ENCODE measurements at places on chromosomes 12 and 14.

DNA sequence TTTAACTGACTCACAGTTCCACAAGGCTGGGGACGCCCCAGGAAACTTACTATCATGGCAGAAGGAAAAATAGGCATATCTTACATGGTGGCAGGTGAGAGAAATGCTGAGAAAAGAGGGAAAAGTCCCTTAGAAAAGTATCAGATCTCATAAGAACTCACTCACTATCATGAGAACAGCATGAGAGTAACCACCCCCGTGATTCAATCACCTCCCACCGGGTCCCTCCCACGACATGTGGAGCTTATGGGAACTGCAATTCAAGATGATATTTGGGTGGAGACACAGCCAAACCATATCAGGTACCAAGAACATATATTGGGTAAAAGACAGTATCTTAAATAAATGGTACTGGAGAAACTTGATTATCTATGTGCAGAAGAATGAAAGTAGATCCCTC lies 100.3 kb upstream of the FAR2 start:
- DNase-seq = no peak

DNA sequence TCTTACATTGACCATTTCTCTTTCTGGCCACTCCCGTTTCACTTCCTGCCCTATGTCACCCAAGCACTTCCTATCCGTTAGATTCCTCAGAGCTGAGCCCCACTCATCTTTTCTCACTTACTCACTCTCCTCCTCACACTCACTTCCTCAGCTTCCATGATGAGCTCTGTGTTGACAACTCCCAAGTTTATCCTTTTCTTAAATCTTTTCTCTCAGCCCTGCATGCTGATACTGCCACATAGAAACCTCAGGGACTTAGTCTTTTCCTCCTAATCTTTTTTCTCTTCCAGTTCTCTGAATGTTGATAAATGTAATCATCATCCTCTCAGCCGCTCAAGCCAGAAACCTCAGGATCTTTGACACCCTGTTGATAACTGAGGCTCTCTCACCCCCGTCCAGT lies 99.6 kb downstream of the ANO6 start:
- no peak for DNase-seq

- DNase-seq = no peak
These were observed 238.5 kb downstream of the CACNA1C start for GRCh38 chr12:2291182-2291832.

DNA sequence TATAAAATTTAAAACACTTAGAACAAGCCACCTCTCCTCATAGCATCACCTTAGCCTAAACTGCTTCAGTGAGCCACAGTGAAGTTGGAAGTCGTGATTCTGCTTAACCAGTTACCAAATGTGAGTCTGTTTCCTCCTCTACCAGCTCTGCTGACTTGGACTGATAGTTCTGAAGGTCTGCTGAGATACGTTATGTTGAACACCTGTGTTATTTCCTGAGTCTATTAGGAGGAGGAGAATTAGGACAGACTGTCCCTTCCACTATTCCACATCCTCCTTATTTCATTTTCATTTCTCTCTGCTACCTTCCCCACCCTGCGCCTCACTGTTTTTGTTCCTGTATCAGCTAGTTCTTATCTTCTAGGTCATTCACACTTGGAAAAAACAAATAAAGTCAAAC lies 2.4 kb downstream of the SLC2A14 start:
- DNase-seq = no peak

DNA sequence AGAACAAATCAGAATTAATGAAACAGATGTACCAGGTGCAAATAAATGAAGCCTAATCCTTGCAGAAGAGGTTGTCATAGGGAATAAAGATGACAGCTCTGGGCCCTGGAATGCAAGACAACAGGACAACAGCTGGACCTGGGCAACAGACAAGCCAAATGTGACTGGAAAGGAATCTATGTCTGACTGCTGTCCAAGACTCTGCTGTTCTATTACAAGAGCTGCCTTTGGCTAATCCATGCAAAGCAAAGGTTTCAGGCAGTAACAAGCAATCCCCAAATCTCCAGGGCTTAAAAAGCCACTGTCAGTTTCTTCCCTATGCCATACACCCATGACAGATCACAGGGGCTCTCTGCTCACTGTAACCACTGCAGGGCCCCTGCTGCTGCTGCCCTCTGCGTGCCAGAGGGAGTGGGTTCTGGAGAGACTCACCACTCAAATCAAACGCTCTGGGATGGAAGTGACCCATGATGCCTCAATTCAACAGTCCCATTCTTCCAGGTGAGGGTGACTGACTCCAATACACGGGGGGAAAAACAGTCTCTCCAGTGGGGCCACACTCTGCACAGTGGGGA lies 218.9 kb upstream of the SFSWAP start:
- DNase-seq = no peak

DNA sequence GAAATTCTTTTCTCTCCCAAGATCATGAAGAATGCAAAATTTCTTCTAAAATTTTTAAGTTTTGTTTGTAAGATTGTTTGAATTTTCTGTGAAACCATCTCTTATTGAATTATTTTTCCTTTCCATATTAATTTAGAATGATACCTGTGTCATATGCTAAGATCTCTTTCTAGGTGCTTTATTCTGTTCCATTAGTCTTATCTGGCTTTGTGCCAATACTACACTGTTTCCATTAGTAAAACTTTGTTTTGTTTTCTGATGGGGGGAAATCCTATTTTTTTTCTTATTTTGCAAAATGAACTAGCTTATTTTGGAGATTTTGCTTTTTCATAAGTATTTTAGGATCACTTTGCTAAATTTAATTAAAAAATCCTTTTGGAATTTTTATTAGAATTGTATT lies 193.9 kb downstream of the FUT8 start:
- no peak for DNase-seq

DNA sequence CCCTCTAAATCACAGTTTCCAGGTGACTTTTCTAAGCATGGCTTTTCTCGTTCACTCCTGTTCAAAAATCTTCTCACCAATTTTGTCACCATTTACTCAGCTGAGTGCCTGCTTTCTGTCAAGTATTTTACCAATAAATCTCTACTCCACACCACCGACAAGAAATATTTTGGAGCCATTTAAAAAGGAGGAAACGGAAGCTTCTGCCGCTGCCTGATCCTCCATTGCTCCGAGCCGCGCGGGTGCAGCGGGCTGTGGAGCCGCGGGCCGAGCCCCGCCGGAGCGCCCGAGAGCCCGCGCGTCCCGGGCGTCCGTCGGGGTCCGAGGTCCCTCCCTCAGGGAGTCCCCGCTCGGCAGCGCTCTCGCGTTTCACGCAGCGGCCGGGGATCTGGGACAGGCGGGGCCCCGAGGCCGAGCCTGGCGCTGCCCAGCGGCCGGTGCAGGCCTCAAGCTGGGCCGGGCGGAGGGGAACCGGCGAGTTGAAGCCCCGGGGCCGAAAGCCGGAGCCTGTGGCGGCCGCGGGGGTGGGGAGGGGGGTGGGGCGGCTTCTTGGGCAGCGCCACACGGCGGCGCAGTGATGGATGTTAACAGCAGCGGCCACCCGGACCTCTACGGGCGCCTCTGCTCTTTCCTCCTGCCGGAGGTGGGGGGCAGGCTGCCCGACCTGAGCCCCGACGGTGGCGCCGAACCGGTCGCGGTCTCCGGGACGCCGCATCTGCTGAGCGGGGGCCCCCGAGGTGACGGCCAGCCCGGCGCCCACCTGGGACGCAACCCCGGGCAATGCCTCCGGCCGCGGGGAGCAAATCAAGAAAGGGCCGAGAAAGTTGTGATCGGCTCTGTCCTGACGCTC lies 1.1 kb upstream of the HEBP1 start:
- no peak for DNase-seq

DNA sequence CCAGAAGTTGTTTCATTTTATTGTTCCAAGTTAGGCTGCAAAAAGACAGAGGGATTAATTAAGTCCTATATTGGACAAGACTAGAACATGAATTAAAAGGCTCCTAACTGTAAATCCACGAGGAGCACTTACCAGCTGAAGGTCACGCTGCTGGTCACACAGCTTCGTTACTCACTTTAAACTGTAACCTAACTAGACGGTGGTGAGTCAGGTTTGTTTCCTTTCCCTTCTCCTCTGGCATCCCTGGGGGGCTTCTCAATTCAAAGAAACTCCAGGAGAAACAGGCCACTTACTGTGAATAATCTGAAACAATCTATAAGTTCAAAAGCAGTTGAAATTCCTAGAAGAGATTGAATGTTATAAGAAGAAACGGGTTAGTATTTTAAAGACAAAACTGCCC lies 331.4 kb downstream of the BCAT1 start:
- DNase-seq = no peak

- DNase-seq = peak; percentile 89
These were observed 124.2 kb downstream of the HMGA2 start for GRCh38 chr12:65948320-65949008.

DNA sequence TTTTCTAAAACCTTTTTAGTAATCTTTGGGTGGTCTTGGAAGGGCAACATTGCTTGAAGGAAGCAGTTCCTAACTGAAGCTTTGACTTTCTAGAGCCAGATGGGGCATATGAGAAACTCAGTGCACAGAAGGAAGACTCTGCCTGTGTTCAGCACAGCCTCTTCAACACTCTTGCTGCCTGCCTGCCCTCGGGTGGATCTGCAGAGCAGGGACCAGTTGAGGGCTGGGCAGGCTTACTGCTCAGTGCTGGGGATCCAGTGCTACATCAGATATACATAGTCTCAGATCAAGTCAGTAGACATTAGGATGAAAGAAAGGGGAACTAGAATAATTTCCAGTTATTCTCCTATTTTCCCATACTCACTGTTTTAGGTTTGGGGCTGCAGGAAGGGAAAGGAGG lies 29.5 kb upstream of the TMX1 start:
- DNase-seq = no peak

- no peak for DNase-seq
These were observed 55.3 kb upstream of the AMN1 start for GRCh38 chr12:31783996-31784645.

DNA sequence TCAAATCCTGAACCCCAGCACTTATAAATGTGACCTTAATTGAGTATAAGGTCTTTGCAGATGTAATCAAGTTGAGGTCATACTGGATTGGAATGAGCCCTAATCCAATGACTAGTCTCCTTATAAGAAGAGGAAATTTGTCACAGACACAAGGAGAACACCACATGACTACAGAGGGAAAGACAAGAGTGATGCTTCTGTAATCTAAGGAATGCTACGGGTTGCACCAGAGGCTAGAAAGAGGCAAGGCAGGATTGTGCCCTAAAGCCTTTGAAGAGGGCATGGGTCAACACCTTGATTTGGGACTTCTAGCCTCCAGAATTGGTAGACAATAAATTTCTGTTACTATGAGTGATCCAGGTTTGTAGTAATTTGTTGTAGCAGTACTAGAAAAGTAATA lies 135.0 kb downstream of the FOXG1 start:
- no peak for DNase-seq

DNA sequence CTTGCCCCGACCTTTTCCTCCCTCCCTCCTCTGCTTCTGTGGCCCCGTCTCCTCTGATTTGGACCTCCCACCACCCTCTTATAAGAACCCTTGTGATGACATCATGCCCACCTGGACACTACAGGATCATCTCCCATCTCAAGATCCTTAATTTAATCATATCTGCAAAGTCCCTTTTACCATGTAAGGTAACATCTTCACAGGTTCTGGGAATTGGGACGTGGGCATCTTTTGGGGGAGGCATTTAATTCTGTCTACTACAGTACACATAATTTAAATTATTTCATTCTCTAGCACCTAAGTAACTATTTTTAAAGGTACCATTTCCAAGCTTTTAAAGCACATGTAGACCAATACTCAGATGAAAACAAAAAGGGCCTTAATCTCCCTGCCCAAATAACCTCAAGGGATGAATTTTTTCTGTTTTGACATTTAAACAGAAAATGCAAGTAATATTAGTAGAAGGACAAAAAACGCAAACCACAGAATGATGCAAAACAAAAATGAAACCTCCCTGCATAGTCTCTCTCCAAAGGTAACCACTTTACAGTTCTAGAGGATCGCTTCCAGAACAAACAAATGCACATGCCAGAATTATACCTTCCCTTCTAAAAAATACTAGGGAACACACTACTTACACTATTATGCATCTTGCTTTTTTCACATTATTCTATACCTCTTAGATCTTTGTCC lies 222.1 kb downstream of the AACS start:
- no peak for DNase-seq

- no peak for DNase-seq
These were observed 198.8 kb upstream of the TMEM132C start for GRCh38 chr12:128068211-128068610.

- peak; percentile 83 for DNase-seq
These were observed 455.0 kb upstream of the TMEM132C start for GRCh38 chr12:127811988-127812387.

DNA sequence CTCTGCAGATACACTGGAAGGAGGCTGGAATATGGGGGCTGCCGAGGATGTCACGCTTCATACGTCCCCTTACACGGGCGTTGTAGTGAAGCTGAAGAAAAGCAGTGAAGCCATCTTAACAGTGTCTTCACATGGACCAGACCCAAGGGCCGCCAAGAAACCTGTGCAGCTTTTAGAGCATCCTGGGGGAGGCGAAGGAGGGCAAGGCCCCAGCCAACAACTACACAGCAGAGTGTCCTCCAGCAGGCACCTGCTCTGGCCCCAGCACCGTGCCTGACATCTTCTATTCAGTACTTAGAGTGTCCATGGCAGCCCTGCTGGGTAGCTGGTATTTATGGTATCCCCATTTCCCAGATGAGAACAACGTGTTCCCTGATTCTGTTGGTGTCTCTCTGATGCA lies 48.9 kb upstream of the RIN3 start:
- no peak for DNase-seq

DNA sequence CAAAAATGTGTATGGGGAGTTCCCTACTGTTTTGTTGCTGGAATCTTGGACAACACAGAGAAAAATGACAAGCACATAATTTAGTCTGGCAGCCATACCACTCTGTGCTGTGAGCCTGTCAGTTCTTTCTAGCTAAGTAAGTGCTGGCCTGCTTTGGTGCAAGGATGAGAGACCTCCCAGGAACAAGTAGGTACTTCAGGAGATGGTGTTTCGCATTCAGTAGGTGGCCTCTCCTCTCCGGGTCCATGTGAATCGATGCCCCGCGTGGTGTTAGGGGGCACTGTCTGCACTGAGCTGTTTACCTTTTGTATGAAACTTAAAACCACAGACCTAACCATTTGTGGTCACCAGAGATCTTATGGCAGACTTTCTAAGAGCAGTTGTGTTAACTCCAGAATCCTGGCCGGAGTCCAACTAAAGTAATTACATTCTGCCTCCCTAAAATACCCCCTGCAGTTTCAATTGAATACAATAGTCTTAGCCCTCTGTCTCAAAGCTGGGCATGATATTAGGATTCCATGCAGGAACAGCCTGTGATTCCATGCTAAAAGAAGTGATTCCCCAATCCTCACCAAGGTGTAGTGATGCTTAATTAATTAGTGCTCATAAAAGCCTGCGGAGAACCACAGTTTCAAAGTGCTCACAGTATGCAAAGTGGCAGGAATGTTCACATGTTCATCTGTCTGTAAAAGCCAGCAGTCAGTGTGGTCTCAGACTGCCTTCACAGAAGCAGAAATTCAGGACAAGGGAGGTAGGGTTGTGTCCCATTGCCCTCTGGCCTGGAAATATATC lies 64.2 kb downstream of the LLPH start:
- DNase-seq = peak; percentile 61

DNA sequence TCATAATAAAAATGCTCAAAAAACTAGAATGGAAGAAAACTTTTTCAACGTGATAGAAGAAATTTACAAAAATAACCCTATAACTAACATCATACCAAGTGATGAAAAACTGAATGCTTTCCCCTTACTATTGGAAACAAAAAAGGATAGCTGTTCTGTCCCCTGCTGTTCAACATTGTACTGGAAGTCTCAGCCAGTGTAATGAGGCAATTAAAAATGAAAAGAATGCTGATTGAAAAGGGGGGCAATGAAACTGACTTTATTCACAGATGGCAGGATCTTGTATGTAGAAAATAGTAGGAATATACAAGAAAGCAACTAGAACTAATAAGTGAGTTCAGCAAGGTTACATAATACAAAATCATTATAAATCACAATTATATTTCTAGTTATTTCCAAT lies 337.9 kb upstream of the KITLG start:
- DNase-seq = no peak

Measured in fibroblast of skin of left biceps (primary cell).